Stimulated activated CD8-positive, alpha-beta memory T cell treated with anti-CD3 and anti-CD28 coated beads, Interleukin-7, amount 100 ng/mL, for 1 hour (primary cell): ENCODE measurements at places on chromosomes 13 and 19.

- DNase-seq, result no peak
Observed at GRCh38 chr13:75600371-75600770, 35.8 kb upstream of the LMO7 start.

GRCh38 chr19:49451430-49452181 lies at the start of gene PIH1D1:
PIH1D1 (minus strand) TSS chr19:49451814; CDS start chr19:49451574, 240 bp downstream.
- DNase-seq, result peak; percentile 88

GRCh38 chr19:16012552-16012951 lies 63.7 kb upstream of the TPM4 start:
- DNase-seq, result no peak

DNA sequence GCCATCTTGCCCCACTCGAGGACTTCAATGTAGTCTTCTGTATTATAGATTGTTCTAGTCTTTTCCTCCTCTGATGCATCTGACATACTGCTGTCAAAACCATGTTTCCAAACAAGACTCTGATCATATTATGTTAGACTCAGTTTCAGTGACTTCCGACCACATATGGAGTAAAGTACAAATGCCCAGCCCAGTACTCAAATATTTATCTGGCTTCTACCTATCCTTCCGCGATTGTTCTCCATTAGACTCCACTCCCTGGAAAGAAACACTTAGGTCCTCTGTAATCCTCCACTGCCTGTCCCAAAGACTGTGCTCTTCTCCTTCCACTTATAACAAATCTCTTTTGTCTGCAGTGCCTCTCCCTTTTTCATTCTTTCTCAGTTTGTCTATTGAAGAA lies 439.5 kb downstream of the EFNB2 start:
- no peak for DNase-seq

DNA sequence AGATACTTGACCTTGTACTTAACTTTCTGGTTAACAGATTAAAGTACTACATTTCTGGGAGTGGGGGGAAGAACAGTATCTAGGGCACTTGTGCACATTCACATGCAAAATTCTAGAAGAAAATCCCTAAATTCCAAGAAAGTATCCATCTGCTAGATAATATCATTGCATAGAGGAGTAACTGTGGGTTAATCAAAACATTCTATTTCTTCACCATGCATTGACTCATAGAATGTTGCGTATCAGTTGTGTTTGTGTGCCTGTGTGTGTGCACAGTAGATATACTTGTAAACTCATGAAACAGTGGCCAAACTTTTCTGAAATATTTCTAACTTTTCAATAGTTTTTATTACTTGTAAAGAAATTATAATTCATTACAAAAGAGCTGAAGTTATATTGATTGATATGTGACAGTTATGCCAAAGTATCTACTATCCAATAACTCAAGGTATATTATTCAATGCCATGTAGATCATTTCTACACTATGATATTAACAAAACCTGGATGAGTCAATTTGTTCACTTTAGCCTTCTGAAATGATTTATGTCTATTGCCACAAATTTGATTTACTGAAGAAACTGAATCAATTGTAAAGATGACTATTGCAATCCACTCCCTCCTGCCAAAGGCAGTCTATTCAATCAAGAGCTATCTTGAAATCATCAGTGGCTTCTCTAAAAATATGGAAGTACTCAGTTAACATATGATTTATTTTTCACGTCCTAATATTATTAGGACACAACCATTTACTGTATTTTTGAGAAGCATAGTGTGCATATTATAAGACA lies 756.7 kb upstream of the ARGLU1 start:
- no peak for DNase-seq

- no peak for DNase-seq
Observed at GRCh38 chr13:94928127-94928775, 215.9 kb upstream of the SOX21 start.

GRCh38 chr13:41178040-41178439 lies 16.3 kb downstream of the KBTBD7 start:
- no peak for DNase-seq

DNA sequence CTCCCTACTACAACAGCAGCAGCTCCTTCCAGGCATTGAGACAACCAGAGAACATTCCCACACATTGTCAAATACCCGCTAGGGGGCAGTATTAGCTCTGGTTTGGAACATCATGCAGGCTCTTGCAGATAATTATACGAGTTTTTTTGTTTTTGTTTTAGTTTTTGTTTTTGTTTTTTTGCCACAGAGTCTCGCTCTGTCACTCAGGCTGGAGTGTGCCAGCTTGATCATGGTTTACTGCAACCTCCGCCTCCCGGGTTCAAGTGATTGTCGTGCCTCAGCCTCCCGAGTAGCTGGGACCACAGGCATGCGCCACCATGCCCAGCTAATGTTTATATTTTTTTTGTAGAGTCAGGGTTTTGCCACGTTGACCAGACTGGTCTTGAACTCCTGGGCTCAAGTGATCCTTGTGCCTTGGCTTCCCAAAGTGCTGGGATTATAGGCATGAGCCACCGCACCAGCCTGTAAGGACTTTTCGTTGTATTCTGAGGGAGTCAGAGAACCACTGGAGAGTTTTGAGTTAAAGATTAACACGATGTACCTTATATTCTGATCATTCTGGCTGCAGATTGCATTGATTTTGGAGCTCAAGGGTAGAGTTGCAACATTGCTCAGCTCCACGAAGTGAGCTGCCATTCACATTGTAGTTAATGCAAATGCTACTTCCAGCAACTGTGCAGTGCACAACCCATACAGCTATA lies 41.7 kb upstream of the CEACAM20 start:
- DNase-seq, result peak; percentile 2

GRCh38 chr13:72194523-72194922 lies 327.5 kb upstream of the DACH1 start:
- no peak for DNase-seq

- no peak for DNase-seq
Observed at GRCh38 chr19:38429055-38429810, 3.2 kb upstream of the RASGRP4 start.

DNA sequence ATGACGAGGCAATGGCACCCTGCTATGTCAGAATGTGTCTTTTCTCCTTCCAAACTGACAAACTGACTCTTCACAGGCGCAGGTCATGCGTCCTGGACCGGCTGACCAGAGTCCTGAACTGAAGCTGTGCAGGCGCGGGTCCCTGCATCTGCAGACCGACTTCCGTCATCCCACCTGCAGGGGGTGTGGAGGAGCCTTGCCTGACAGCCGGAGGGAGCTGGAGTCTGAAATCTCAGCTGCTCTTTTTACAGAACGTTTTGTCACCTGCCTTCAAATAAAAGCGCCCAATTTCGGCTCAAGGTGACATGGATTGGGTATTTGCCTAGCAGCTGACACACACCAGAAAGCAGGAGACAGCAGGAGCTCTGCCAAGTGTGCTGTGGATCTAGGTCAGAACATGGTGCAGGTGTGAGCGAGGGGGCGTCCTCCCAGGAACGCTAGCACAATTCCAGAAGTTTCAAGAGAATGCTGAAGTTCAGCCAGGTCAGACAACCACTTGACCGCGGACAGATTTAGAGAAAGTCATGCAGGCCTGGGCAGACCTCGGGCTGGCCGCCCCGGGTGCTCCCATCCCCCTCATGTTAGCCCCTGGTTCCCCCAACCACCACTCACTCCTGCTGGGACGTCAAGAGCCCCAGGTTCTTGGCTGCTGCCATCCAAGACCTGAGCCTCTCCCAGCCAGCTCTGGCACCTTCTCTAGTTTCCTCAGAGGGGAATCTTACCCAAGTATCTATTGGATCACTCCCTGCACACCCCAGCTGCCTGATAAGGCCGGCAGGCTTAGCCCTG lies 32.8 kb downstream of the ELL start:
- no peak for DNase-seq

GRCh38 chr19:4144666-4145249 lies 8.7 kb upstream of the CREB3L3 start:
- DNase-seq, result no peak

GRCh38 chr19:46786236-46787039 lies 2.0 kb downstream of the SLC1A5 start:
- peak; percentile 77 for DNase-seq

GRCh38 chr13:106299621-106300020 lies 235.8 kb downstream of the EFNB2 start:
- no peak for DNase-seq

GRCh38 chr13:76803831-76804230 lies 82.4 kb downstream of the KCTD12 start:
- no peak for DNase-seq

DNA sequence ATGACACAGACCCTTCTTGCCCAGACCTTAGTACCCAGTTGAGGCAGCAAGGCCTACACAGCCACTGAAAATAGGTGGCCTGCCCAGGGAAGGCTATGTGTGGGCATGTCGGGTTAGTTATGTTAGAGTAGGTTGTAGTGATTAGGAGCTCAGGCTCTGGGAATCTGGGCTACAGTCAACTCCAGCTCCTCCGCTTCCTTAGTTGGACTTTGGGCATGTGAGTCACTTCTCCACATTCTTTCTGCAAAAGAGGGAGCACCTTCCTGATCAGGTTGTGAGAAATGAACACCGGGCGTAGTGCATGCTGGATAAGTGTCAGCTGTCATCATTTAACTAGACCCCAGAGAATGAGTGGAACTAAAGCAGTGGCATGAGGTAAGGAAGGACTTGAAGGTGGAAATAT lies 64.8 kb downstream of the ARHGAP35 start:
- DNase-seq, result no peak

GRCh38 chr19:18871543-18871942 lies 24.4 kb downstream of the CERS1 start:
- no peak for DNase-seq

DNA sequence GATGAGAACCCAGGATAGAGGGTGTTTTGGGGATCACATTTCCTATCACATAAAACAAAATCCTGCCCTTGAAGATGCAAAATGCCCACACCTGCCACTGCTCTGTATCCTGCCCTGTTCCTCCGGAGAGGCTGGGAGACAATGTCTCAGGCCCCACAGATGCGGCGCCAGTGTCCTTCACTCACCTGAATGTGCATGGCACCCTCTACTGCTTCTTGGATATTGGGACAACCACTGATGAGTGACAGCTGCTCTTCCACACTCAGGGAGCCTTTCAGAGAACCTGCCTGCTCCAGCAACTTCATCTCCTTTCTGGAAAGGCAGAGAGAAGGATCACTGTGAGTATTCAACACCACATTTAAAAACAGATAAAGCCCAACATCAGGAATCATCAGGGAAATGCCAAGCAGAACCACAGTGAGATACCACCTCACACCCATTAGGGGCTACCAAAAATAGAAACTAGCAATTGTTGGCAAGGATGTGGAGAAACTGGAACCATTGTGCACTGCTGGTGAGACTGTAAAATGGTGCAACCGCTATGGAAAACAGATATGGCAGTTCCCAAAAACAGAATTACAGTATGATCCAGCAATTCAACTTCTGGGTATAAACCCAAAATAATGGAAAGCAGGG lies 36.4 kb downstream of the CRYL1 start:
- no peak for DNase-seq

DNA sequence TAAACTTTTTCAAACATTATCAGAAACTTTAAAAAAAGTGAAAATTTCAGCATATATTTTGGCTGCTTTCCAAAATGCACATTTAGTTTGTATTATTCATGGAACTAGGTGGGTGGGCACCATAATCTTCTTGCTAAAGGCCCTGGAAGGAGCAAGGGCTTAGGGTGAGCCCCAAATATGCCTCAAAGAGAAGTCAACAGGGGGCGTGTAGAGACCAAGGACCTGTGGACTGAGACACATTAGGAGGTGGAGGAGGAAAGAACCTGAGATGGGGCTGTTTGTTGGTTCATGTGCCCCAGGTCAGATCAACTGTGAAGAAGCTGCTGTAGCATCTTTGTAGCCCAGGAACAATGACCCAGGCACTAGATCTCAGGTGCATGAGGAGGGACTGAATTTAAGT lies 79.6 kb upstream of the OLFM4 start:
- no peak for DNase-seq

DNA sequence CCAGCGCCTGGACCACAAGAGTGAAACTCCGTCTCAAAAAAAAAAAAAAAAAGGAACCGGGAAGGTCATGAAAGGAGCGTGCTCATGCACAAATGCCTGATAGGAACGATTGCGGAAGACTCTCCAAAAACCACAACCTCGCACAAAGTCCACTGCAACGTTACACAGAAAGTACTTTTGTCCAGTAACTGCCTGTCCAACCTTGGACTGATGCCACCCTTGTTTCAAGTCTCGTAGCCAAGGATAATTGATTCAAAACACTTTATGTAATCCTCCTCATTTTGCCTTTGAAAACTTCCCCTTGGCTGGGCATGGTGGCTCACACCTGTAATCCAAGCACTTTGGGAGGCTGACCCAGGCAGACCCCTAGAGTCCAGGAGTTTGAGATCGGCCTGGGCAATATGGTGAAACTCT lies 13.7 kb downstream of the LGALS7 start:
- no peak for DNase-seq

DNA sequence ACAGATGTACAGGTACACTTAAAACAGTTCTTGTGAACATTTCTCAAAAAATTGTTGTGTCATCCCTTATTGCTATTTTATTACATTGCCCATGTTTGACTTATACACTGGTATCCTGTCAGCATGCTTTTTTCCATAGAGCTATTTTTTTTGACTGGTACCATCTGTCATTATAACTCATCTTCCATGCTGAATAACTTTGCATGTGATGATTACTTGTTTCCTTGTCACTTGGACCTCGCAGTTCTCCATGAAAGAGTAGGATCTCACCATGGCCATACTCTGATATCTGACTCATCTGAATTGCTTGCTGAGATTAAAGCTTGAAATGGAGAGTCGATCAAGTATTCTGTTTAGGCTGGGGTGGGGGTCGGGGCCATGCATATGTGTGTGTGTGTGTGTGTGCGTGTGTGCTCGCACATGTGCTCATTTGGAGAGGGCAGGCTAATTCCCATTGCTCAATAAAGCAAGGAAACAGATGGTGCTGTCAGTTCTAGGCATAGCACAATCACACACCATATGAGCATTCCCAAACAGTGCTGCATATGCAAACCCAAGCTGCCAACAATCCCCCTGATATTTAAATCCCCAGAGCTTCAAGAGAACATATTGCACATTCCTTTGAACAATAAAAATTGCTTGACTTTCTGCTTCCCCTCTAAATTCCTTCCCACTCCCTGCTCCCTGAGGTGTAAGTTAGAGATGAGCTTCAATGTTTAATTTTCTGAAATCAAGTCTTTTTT lies 62.9 kb downstream of the NHLRC3 start:
- DNase-seq, result no peak

DNA sequence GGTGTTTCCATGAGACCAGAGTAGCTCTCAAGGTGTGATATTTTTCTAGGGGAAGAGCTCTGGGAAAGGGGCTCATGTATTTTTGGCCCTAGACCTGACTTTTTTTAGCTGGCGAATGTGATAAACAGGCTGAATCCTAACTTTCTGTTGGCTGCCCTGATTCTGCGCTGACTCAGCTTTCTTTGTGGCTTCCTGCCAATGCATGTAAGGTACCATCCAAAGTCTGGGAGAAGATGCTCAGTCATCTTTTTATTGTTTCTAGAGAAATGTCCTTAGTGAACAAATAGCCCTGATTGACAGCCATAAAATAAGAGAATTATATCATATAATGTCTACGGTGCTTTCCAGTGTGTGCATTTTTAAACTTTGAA lies 113.6 kb upstream of the MBNL2 start:
- no peak for DNase-seq
